ENCODE measurements at places on chromosomes 6 and 20. TPM values are rescaled to one million over a fixed set of nuclear protein-coding genes. Genes with fewer than 3 reads are reported as not detected.

GRCh38 chr6:88704980-88705379, 258.4 kb downstream of the RNGTT start:
- DNase-seq, result no peak

Gene WFDC2
- not detected for total RNA-seq

GRCh38 chr6:5984150-5985089, 22.3 kb downstream of the NRN1 start:
- no peak for DNase-seq

DNA sequence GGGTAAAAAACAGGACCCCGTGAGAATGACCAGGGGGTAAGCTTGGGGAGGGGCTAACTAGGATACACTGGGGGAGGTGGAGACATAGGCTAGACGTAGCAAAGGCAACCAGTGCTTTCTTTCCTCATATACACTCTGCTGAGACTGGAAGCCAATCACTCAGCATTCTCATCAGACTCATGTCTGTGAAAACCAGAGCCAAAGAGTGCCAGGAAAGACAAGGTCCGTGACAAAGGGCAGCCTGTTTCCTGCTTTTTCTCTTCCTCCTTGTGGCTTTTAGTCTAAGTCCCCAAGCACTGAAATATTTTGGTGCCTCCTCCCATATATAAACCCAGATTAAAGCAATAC, 97.9 kb upstream of the NEDD9 start:
- no peak for DNase-seq

GRCh38 chr20:2446845-2447244, 23.7 kb downstream of the SNRPB start:
- no peak for DNase-seq

All from activated T-helper 1 cell treated with anti-CD3 and anti-CD28 coated beads, Interleukin-12 subunit alpha, Interleukin-12 subunit beta, Interleukin-2, Interleukin-4 antibody, amounts not matched to agents 30 ng/mL and 10 ng/mL and 1 ng/mL, durations not matched to agents 14 hours and 24 hours and 36 hours (primary cell).